Bone marrow (tissue), 2 donors: ENCODE measurements at places on chromosomes 5 and 9.

GRCh38 chr5:166906991-166907713, 1384.3 kb upstream of the WWC1 start:
- DNase-seq = no peak

DNA sequence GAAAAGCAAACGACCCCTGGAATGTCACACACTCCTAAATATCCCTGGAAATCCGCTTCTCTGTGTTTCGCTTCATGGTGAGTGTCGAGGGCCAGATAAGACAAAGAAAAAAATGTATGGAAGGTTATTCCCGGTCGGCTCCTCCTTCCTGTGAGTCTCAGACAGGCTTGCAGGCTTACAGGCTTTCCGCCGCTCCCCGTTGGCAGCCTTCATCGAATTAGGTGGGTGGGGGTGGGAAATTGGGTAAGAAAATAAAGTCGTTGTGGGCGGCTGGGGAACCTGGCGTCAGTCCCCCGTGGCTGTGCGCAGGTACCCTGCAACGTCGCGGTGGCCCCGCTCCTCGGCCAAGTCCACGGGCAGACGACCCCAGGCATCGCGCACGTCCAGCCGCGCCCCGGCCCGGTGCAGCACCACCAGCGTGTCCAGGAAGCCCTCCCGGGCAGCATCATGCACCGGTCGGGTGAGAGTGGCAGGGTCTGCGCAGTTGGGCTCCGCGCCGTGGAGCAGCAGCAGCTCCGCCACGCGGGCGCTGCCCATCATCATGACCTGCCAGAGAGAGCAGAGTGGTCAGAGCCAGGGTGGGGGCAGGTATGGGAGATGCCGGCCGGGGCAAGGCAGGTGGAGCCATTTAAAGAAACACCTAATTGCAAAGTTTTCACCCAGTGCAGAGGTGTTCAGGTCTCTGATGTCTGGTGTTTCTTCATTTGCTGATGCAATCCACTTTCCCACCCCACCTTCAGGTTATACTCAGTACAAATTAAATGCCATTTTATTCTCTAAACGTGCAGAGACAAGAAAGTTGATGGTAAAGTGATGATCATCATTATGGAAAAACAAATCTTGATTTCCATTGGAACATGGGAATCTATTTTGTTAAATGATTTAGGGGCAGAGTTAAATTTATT, 3.2 kb downstream of the CDKN2B start:
- no peak for DNase-seq

GRCh38 chr5:130279386-130279785, 375.1 kb downstream of the CHSY3 start:
- no peak for DNase-seq

DNA sequence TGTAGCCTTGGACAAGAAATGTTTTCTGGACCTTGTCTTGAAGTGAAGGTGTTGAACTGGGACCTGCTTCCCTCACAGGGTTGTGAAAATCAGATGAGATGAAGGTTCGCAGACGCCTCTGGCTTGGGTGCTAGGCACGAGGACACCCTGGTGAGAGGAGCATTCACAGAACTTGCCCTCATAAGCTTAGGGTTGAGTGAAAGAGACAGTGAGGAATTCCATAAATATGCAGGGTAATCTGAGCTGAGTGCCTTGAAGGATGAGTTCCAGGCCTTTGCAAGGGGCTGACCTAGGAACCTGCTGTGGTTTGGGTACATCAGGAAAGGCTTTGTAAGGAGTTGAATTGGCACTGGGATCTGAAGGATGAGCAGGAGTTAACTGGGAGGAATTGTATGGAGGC, 75.7 kb upstream of the SAP30L start:
- DNase-seq = no peak

GRCh38 chr5:131976414-131977211, 31.1 kb upstream of the MEIKIN start:
- DNase-seq = no peak

GRCh38 chr5:153746440-153746839, 256.0 kb downstream of the GRIA1 start:
- no peak for DNase-seq

DNA sequence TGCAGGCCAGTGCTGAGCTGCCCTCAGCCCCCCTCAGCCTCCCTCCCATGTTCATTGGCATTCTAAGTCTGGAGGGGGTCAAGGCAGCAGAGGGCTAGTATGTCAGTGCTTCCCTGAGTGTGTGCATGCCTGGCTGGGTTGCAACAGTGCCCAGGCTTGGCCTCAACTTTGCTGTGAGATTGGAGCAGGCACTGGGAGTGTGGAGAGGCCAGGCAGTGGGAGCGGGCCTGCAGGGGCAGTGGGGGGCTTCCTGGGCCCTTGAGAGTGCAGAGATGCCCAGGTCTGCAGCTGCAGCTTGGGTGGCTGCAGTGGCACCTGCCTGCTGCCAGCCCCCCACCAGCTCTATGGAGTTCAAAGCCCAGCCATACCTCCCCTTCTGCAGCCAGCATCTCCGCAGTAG, 239.3 kb downstream of the ARRDC3 start:
- no peak for DNase-seq

- DNase-seq = no peak
Measured at GRCh38 chr9:128190516-128191405, 611 bp downstream of the CIZ1 start.

- no peak for DNase-seq
Measured at GRCh38 chr5:2958976-2959375, 207.5 kb upstream of the IRX2 start.

DNA sequence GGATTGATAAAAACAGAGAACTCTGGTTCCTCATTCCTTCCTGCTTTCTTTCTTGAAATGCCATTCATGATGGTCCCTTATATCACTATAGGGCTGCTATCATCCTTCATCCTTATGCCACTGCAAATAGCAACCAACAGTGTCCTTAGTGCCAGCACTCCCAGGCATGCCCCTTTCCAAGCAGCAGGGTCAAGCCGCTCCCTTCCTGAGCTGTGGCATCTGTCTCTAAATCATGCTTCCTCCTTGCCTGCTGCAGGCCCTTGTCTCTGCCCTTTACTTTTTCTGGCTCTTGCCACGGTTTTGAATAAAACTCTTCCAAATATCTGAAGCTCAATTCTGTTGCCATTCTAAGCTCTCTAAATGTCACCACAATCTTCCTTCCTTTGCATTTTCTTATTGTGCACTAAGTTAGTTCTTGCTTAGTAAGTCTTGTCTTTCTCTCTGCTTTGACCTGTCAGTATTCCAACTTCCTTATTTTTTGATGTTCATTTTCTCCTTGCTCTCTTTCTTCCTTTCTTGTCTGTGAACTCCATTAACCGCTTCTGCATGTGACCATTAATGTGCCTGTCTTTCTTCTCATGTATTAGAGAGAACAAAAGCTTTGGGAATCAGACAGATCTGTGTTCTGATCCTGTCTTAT, 19.9 kb downstream of the TLR4 start:
- DNase-seq = no peak

DNA sequence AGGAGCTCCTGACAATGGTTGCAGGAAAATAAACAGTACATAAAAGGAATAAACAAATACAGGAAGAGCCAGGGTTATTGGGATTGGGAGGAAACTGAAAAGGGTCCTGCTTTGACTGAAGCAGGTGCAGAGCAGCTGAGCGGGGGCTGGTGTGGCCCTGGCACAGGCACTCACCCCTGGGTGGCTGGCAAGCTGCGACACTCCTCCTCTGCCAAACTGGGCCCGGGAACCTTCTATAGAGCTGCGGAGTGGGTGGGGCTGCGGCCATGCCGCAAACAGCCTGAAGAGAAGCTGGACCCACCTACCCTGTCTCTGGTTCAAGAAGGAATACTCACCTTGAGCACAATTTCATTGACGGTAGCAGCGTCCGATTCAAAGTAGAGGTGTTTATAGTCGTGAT, 182.5 kb downstream of the GAPVD1 start:
- DNase-seq = no peak

- peak; percentile 14 for DNase-seq
Measured at GRCh38 chr5:72600391-72600981, 93.3 kb upstream of the ZNF366 start.

DNA sequence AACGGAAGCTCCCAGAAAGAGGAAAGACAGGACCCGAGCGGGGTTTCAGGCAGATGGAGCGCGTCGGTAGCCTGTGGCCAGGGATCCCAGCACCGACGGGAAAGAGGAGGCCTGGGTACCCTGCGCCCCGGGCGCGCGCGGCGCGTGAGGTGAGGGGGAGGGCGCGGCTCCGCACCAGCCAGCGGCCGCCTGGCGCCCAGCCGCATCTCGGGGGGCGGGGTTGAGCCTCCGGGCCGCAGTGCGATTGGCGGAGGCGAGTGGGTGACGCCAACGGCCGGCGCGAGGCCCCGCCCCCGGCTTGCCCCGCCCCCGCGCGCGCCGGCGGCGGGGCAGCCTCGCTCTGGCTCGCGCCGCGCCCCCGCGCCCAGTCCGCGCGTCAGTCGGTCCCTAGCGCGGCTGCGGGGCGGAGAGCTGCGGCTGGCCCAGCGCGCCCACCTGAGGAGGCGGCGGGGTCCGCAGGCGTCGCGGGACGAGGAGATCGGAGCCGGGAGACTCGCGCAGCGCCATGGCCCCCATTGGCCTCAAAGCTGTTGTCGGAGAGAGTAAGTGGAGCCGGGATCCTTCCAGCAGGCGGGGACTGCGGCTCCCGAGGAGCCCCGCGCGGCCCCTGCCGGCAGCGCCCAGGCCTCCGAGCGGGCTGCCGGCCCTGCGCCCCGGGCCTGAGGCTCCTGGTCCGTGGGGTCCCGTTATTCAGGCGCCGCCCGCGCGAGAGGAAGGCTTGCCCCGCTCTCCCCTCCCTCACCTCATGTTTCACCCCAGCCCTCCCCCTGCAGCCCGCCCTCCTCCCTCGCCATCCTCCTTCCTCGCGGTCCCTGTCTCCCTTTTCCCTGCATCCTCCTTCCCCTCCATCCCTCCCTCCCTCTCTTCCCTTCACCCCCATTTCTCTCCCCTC, at the start of gene STXBP1:
TSS of gene STXBP1 (plus strand) at position 379 of the 892 bp plus-strand sequence. CDS start at position 506, 127 bp downstream.
- peak; percentile 55 for DNase-seq

DNA sequence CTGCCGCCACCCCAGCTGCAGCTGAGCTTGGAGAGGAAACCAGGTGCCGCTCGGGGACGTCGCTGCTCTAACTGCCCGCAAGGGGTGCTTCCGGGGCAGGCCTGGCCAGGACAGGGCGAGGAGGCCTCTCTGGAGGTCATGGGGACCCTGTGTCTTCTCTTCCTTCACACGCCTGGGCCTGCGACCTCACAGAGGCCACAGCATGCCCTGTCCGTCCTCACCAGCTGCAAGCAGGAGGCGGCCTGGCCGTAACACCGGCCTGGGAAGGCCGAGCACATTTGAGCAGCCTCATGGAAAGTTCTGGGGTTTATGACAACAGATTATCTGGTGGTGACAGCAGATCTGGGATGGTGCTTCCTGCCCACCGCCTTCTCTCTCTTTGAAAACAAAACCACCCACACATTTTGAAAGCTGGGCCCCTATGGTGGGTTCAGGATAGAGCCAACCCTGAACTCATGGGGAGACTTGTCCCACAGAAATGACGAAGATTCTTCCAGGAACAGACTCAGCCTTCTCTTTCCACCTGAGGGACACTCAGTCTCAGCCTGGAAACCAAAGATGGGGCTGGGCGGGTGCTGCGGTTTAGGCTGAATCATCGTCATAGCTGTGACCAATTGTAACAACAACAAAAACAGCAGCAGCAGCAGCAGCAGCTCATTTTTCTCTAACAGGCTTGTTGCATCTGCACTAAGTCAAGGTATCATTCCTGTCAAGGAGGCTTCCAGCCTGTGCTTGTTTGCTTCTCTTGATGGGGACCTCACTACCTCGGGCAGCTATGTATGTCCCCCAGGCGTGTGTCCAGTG, 99.6 kb upstream of the RAPGEF1 start:
- no peak for DNase-seq

GRCh38 chr9:21591221-21592062, 109.3 kb upstream of the IFNE start:
- DNase-seq = peak; percentile 21

- DNase-seq = no peak
Measured at GRCh38 chr9:2285416-2286332, 270.5 kb downstream of the SMARCA2 start.

DNA sequence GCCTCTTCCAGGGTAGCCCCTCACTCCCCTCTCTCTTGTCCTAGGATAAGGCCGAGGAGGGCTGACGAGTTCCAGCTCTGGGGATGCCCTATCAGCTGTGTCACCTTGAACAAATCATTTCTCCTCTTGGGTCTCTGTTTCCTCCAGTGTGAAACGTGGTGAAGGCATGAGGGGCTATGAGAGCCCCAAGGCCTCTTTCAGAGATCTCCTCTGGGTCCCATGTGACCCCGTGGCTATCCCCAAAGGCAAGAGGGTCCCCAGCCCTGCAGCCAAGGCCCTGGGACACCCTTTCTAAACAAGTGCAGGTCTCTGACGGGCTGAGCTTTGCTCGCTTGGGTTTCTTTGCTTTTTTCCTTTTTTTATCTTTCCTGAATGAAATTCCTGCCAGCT, 25.5 kb upstream of the SPTLC1 start:
- DNase-seq = no peak

GRCh38 chr9:8751406-8751930, 951.9 kb upstream of the DMAC1 start:
- DNase-seq = no peak

GRCh38 chr5:89372176-89372575, 489.2 kb upstream of the MEF2C start:
- no peak for DNase-seq

GRCh38 chr9:89238424-89238823, 59.8 kb upstream of the SHC3 start:
- no peak for DNase-seq

- no peak for DNase-seq
Measured at GRCh38 chr9:113537229-113537810, 73.8 kb downstream of the RGS3 start.

- DNase-seq = peak; percentile 27
Measured at GRCh38 chr9:79583952-79584654, 12.3 kb downstream of the TLE4 start.

DNA sequence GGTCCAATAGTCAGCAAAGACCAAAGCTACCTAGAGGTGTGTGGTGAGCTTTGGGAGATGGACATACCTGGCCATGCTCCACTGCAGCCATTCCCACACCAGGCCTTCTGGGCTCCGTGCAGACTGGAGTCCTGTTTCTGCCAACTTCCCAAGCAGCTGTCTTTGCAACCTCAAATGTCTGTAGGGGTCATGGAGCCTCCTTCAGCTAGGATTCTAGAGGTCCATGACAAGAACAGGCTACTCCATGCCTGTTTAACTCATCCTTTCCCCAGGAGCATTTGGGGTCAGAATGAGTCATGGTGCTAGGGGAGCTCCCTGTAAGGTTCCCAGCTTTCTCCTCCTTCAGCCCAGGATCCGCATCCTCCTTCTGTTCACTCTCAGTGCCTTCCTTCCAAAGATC, 17.1 kb downstream of the VPS13A start:
- DNase-seq = no peak

- DNase-seq = no peak
Measured at GRCh38 chr5:98770911-98771322, 2.5 kb upstream of the RGMB start.

DNA sequence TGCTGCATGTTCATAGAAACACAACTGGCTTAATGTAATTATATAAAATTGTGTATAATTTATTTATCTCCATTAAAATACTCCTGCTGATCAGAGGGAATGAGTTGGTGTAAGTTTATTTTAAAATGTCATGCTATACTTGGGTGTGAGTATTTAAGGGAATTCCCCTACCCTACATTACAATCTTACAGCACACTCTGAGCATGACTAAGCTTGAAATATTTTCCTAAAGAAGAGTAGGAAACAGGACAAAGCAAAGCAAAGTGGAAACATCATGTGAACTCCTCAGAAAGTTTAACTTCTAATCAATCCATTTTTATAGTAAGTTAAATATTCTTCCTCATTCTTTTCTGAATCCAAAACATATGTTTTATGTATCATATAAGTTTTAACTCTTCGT, 1271.3 kb downstream of the EFNA5 start:
- DNase-seq = no peak

- no peak for DNase-seq
Measured at GRCh38 chr5:95102080-95102479, 182.8 kb downstream of the MCTP1 start.
